SIG-M5 (cell line): ENCODE measurements at places on chromosomes 3 and 15.

GRCh38 chr3:29236146-29236840 is 44.6 kb upstream of the RBMS3 start:
- no peak for DNase-seq

DNA sequence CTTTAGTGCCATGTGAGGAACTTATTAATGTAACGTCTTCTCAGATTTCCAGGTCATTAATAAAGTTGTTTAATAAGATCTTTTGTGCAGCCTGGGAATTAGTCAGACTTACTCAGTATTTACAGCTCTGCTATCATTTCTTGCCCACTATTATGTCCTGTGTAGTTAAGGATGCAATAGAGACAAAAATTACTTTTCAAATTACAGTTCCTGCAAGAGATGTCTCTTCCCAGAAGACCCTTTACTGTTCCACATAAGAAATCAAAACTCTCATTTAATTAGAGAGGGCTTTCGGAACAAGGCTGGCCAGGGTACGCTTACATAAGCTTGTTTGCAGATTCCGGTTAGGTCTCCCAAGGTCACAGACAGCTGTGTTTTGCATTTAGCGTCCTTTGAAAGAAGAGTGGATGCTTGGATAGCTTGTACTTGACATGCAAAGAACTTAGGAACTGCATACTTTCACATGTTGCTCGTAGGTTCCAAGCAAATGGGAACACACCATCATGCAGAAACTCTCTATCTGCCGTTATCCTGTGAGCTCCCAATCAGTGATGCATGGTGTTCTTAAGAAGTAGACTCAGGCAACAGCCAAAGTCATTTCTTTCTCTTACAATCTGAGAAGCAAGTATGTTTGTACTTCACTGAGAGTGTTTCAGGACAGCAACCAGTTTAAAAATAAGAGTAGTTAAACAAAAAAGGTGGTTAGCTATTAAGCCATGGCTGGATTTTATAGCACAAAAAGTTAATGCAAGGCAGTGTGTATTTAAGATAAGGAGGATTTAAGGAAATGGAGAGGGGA is 37.4 kb downstream of the FILIP1L start:
- DNase-seq: no peak

DNA sequence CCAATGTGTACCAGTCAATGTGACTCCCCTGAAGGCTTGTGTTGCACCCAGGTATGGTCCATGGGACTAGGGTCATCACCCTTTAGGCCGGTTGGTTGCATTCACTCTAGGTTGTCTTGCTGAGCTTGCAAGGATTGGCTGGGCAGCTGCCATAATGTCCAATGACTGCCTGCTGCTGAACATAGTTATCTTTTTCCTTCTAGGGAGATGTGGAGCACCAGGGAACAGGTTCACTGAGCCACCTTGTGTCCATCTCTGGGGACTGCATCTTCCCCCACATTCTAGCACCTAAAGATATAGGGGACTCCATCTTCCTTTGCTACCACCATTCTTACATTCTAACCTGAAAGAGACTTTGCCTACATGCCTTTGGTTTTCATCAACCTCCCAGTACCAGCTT is 580.4 kb upstream of the TBL1XR1 start:
- DNase-seq: no peak

GRCh38 chr3:156433138-156433537 is 121.8 kb downstream of the SSR3 start:
- no peak for DNase-seq

- DNase-seq: no peak
Observed at GRCh38 chr3:53511246-53511645, 16.8 kb downstream of the CACNA1D start.

DNA sequence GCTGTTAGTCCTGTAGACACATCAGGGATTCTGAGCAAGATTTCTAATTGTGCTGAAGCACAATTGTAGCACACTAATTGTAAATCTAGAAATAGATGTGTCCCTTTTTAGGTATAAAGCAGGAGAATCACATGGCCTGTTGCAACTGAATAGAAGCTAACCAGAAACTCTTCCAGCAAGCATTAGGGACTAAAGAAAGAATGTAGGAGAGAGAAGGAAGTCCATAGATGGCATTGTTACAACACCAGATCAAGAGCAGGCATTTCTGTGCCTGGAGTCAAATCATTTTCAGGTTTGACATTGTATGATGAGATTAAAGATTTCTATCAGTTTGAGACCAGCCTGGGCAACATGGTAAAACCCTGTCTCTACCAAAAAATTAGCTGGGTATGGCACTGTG is 27.4 kb downstream of the CALML4 start:
- DNase-seq: no peak

DNA sequence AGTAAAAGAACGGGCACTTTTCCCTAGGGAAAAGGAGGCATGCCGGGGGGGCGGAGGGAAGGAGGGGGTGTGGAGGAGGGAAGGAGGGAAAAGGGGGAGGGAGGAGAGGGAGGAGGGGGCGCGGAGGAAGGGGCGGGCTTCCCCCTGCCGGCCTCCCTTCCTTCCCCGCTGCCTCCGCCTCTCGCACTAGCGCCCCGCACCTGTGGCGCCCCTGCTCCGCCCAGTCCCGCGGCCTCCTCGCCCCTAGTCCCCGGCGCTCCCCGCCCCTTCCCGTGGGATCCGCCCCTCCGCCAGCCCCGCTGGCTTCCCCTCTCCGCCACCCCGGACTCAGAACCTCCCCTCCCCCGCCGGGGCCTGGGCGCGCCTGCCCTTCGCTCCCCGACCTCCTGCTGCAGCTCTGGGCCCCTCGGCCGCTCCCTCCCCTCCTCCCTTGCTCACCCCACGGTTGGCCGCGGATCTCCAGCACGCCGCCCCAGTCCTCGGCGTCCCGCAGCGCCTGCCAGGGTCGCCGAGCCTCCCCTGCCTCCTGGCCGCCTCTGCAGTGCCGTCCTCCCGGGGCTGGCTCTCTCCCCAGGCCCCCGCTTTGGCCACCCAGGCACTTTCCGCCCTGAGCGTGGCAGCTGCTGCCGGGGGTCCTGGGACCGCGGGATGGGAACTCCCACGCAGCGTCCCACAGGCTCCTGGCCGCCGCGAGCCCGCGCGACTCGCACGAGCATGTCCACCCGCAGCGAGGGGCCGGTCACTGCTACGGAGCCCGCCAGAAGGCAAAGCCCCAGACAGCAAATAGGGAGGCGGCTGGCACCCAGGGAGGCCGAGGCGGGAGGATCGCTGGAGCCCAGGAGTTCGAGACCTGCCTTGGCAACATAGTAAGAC is 147.4 kb downstream of the TJP1 start:
- DNase-seq: no peak

GRCh38 chr3:127714125-127714571 is 41.4 kb downstream of the ABTB1 start:
- DNase-seq: no peak

- DNase-seq: no peak
Observed at GRCh38 chr15:62920682-62921502, 121.7 kb upstream of the TPM1 start.

- no peak for DNase-seq
Observed at GRCh38 chr3:13417166-13417947, 2.8 kb downstream of the NUP210 start.

GRCh38 chr3:125406070-125406469 is 30.9 kb upstream of the ZNF148 start:
- DNase-seq: no peak

DNA sequence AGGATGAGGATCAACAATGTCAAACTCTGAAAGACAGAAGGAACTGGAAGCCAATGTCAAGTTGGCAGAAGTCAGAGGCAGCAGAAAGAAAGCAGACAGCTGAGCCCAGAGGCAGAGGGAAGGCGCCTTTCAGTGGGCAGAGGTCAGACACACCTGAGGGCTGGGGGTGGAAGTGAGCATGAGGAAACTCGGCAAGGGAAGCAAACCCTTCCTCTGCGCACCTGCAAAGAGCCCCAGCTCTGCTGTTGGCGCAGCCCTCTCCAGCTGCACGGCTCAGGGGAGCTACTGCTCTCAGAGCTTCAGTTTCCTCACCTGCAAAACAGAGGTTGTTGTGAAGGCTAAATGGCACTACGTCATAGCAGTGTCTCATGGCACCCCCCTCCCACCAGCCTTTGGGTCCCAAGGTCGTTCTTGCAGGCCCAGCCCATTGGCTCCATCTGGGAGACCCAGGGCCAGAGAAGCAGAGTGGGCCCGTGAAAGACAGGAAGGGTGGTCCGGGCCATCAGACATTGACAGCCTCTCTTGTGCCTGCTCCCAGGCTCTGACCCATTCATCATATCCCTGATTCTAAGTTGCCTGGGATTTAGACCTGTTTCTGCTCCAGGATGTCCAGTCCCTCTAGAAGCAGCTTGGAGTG is 53.3 kb upstream of the SLC6A11 start:
- DNase-seq: no peak

- peak; percentile 4 for DNase-seq
Observed at GRCh38 chr15:90063770-90064247, 38.5 kb downstream of the IDH2 start.

- no peak for DNase-seq
Observed at GRCh38 chr3:73459711-73460110, 165.0 kb downstream of the PDZRN3 start.

DNA sequence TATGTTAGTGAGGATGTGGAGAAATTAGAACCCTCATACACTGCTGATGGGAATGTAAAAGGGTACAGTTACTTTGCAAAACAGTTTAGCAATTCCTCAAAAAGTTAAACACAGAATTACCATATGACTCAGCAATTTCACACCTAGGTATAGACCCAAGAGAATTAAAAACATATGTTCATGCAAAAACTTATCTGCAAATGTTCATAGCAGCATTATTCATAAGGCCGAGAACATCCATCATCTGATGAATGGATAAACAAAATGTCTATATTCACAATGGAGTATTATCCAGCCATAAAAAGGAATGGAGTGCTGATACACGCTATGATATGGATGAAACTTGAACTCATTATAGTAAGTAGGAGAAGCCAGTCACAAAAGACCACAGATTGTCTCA is 10.3 kb downstream of the SEC13 start:
- DNase-seq: no peak

DNA sequence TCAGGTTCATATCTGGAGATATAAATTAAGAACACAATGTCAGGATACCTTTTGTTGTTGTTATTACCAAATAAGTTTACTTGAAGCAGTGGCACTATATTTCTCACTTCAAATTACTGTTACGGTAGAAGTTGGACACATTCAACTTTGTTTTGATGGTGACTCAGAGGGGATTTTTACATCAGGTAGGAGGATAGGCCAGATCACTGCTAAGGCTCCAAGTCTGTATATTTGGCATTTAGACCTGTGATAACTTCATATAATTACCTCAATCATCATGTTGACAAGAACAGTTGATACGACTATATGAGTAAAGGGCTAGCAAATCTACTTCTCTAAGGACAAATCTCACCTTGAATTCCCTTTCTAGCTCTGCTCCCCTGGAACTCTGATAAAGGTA is 15.6 kb downstream of the LZTFL1 start:
- no peak for DNase-seq

GRCh38 chr15:74889390-74889882 is 406 bp upstream of the MPI start:
- no peak for DNase-seq

DNA sequence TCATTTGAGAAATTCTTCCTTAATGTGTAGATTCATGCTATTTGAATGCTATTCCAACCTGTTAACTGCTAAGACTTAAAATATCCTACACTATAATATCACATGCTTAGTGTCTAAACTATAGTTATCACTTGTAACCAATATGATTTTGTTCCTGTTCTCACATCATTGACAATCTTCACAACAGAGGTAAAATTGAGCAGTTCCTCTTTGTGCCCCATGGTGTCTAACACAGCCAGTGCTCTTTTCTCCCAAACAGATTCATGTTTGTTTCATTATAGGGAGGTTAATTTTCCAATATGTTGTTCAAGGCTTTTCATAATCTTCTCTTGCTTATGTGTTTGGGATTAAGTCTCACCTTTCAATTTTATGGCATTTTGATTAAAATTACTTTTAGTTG is 591.1 kb downstream of the ZPLD1 start:
- DNase-seq: no peak

GRCh38 chr15:91129436-91129835 is 29.4 kb downstream of the SV2B start:
- no peak for DNase-seq

- DNase-seq: no peak
Observed at GRCh38 chr15:62545467-62546227, 380.6 kb upstream of the C2CD4B start.

DNA sequence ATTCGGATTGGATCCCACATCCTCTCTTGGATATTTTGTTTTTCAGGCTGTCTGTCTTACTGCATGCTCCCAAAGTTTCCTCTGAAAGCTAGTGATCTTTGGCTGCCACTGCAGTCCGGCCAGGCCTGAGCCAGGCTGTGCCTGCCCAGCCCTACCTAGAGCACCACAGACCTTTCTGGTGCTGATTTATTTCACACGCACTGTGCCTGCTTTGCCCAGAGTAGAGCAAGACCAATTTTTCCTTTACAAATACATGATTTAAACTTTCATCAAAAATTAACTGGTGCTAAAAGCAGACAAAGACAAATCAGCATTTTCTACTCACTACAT is 28.0 kb upstream of the NDUFB4 start:
- no peak for DNase-seq

- DNase-seq: no peak
Observed at GRCh38 chr3:46742992-46743585, 25.4 kb upstream of the PRSS50 start.

DNA sequence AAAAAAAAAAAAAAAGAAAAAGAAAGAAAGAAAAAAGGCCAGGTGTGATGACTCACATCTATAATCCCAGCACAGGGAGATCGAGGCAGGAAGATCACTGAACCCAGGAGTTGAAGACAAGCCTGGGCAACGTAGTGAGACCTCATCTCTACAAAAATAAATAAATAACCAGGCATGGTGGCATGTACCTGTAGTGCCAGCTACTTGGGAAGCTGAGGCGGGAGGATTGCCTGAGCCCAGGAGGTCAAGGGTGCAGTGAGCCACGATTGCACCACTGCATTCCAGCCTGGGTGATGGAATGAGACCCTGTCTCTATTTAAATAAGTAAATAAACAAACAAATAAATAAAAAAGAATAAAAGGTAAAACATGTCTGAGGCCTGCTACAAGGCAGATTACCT is 39.3 kb upstream of the LACTB start:
- no peak for DNase-seq

- DNase-seq: no peak
Observed at GRCh38 chr3:30607032-30607833, 832 bp downstream of the TGFBR2 start.

DNA sequence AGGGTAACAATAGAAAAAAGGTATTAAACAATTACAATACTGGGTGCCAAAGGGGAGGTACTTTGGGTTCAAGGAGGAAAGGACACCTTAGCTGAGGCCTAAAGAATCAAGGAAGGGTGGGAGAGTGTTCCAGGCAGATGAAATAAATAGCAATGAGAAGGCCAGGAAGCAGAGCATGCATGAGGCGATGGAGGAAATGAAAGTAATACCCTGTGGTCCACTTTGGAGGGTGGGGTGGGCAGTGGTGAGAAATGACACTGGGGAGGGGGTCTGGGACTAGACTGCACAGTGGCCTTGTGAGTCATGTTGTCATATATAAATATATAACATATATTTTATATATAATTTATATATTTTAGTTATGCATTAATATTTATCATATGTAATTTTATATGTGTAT is 55.9 kb downstream of the BHLHE40 start:
- no peak for DNase-seq

DNA sequence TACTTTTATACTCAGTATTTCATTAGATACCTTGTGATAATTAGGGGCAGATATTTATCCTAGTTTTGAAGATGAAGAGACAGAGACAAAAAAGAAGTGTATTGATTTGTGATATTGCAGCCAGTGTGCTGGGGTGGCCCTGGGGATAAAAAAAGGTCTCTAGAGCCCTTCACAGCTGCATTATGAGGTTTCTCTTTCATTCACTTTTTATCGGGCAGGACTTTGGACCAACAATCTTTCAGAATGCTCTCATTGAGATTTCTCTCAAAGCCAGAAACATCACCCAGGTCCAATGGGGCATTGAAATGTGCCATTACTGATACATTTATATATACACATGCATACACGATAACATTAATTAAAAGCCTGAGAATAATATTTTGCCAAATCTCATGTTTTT is 20.5 kb upstream of the SELENOT start:
- no peak for DNase-seq
